ENCODE measurements at places on chromosomes 12 and 14. TPM values are rescaled to one million over a fixed set of nuclear protein-coding genes. Genes with fewer than 3 reads are reported as not detected.

The PRKAB1 gene
- 43.4 TPM for total RNA-seq

The FSCB gene
- not detected for total RNA-seq

The RAD9B gene
- 2.1 TPM for total RNA-seq

The ZNF664 gene
- total RNA-seq = 57.9 TPM

The RNASE3 gene
- total RNA-seq = not detected

The SIX4 gene
- total RNA-seq = not detected

The CLEC1A gene
- total RNA-seq = not detected

The FOXM1 gene
- 0.30 TPM for total RNA-seq

The TAS2R19 gene
- total RNA-seq = 3.1 TPM
